Testis (tissue), 5 donors: ENCODE measurements at places on chromosomes 2 and 18. TPM values are rescaled to one million over a fixed set of nuclear protein-coding genes. Genes with fewer than 3 reads are reported as not detected.

The REG3A gene
- polyA plus RNA-seq: not detected

The ANKRD23 gene
- polyA plus RNA-seq: 7.5 TPM

The KRTCAP3 gene
- polyA plus RNA-seq: 5.1 TPM

The MAP2 gene
- 15.6 TPM for polyA plus RNA-seq

The RGPD8 gene
- 28.0 TPM for polyA plus RNA-seq

The CXCR2 gene
- 0.45 TPM for polyA plus RNA-seq

The CHRND gene
- polyA plus RNA-seq: 0.63 TPM

The NMUR1 gene
- 2.7 TPM for polyA plus RNA-seq

The ASB3 gene
- polyA plus RNA-seq: 26.9 TPM

The DSG4 gene
- 0.83 TPM for polyA plus RNA-seq

The NPPC gene
- polyA plus RNA-seq: 0.78 TPM

The ASTL gene
- polyA plus RNA-seq: 0.58 TPM

The ANKRD30B gene
- 10.5 TPM for polyA plus RNA-seq

The CENPA gene
- polyA plus RNA-seq: 5.8 TPM

The TSHZ1 gene
- 12.8 TPM for polyA plus RNA-seq

The NEB gene
- polyA plus RNA-seq: 18.6 TPM

The COMMD1 gene
- polyA plus RNA-seq: 85.2 TPM

The FSIP2 gene
- 14.6 TPM for polyA plus RNA-seq

The HOXD8 gene
- 36.6 TPM for polyA plus RNA-seq

The CCT7 gene
- 459 TPM for polyA plus RNA-seq

The TANC1 gene
- 8.6 TPM for polyA plus RNA-seq

The KLHL41 gene
- polyA plus RNA-seq: 11.7 TPM

The FAP gene
- polyA plus RNA-seq: 5.6 TPM

The RAD51AP2 gene
- 2.7 TPM for polyA plus RNA-seq

The EFHD1 gene
- 51.5 TPM for polyA plus RNA-seq

The PLEK gene
- 9.2 TPM for polyA plus RNA-seq

The CROCC2 gene
- polyA plus RNA-seq: 0.51 TPM

The SP100 gene
- 15.2 TPM for polyA plus RNA-seq

The DSEL gene
- polyA plus RNA-seq: 2.7 TPM

The CYP1B1 gene
- 18.5 TPM for polyA plus RNA-seq

The KCNS3 gene
- 12.1 TPM for polyA plus RNA-seq

The CPLX4 gene
- 0.26 TPM for polyA plus RNA-seq
